ENCODE measurements at places on chromosomes 6 and 20.

DNA sequence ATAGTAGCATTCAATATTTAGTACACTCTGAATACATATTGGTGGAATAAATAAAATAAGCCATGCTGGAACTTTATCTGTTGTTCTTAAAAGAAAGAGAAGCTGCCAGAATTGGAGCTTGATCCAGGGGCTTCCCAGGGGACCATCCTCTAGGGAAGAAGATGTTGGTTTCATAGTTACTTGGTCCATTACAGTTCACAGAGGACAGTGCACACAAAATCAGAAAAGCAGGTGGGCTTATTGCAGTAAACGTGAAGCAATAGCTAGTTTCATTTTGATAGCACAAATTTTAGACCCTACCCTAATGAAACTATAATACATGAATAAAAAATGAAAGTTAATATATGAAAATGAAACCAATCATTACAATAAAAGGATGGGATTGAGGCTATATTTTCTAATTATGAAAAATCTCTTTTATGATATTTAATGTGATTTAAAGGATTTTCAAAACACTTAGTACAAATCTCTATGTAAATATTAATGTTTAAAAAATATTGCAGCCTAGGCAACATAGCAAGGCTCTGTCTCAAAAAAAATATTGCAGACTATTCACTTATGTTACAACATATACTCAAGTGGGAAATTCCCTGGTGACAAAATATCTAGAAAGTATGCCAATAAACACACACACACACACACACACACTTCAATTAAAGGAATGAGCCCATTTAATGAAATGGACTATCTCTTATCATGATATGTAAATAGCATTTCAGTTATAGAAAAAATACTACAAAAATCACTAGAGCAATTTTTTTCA is 227.0 kb upstream of the MARCKS start:
- DNase-seq, result no peak

GRCh38 chr6:10808376-10808775 is 30.0 kb downstream of the MAK start:
- DNase-seq, result no peak

GRCh38 chr6:56604186-56604585 is 38.5 kb downstream of the DST start:
- DNase-seq, result no peak

DNA sequence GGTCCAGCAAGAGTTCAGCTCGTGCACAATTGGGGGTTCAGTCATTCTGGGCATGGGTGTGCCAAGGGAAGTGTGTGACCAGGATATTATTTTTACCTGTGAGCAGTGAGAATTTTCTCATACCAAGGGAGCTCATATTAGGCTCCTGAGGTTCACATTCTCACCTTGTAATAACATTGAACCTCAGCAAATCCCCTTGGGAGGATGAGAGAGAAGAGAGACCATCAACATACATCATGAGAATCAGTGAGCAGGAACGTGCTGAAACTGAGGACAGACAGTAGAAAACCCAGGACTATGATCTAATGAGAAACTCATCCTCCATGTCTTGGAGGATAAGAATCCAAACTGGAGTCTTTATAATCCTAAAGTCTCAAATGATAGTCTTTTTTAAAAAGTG is 33.4 kb upstream of the XRN2 start:
- DNase-seq, result no peak

- no peak for DNase-seq
Measured at GRCh38 chr6:33609528-33609927, 11.6 kb upstream of the ITPR3 start.

GRCh38 chr20:44217342-44218092 is 6.9 kb upstream of the OSER1 start:
- DNase-seq, result peak; percentile 55

GRCh38 chr6:91436448-91436847 is 849.6 kb upstream of the MAP3K7 start:
- DNase-seq, result no peak

GRCh38 chr6:118810420-118811027 is 83.4 kb upstream of the ASF1A start:
- DNase-seq, result peak; percentile 35

- DNase-seq, result no peak
Measured at GRCh38 chr6:157235600-157236039, 87.7 kb downstream of the TMEM242 start.

DNA sequence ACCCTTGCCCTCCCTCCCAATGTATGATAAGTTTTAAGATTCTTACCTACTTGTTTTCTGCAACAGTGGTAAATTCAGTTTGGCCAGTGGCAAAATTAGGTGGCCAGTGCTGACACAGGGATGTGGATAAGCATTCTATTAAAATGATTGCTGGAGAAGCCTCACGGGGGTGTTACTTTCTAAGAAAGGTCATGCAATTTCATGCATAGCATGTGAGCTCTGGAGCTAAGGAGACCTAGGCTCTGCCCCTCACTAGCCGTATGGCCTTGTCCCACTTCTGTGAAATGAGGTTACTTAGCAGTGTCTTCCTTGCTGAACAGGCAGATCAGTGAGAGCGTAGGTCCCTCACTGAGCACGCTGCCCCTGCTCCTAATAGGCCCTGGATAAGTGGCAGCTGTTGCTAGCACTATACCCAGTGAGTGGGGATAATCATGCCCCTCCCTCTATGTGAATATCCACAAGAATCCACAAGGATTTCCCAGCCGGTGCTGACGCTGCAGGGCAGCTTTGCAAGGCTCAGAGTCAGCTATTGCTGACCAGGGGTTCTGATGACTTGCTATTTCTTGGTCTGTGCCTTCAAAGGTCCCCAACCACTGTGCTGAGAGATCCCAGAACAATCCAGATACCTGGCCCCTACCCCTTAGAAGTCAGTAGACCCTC is 86.5 kb upstream of the MRPS10 start:
- DNase-seq, result no peak

DNA sequence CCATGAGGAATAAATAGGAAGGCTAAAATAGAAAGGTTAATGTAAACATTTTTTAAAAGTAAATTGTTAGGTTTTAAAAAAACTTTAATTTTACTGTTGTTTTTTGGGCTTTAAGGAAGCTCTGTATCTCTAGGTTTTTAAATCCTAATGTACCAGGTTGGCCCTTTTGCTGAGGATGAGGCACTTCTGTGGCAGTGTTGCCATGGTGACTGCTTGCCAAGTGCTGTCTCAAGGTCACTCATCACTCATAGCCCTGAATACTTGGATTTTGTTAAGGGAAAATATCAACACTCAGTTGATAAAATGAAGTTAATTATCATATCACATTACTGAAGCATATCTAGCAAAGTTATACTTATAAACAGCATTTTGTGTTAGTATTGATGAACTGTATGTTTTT is 50.2 kb downstream of the NCOA3 start:
- no peak for DNase-seq

DNA sequence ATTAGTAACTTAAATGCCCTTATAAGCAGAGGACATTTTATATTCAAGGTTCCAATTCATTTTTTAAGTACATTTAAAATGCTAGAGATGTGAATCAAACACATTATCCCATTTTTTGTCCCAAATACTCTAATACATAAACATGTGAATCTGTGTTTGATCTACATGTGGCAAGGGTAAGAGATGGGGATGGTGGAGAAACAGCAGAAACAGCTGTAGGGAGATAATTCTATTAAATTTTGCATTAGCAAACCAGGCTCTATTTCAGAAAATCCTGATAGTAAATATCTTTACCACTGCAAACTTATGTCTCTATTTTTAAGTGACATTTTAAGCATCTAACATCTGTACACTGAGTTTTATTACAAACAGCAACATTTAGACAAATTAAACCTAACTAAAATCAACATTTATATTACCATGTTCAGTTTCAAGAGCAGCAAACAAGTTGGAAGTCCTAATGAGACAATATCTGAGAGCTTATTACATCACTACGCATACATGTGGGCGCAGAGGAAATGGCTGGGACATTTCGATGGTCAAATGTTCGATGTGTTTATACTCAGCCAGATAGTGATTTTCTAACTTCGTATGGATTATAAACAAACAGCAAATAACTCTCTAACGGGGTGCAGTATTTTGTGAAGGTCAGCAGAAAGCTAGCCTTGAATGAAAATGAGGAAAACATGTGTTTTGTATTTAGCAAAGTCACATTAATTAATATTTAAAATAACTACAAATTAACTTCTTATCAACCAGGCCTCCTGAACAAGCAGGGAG is 165.1 kb downstream of the GJA1 start:
- DNase-seq, result no peak

- DNase-seq, result no peak
Measured at GRCh38 chr6:39059496-39060310, 11.1 kb downstream of the GLP1R start.

GRCh38 chr6:45718871-45719270 is 296.8 kb downstream of the CLIC5 start:
- no peak for DNase-seq

DNA sequence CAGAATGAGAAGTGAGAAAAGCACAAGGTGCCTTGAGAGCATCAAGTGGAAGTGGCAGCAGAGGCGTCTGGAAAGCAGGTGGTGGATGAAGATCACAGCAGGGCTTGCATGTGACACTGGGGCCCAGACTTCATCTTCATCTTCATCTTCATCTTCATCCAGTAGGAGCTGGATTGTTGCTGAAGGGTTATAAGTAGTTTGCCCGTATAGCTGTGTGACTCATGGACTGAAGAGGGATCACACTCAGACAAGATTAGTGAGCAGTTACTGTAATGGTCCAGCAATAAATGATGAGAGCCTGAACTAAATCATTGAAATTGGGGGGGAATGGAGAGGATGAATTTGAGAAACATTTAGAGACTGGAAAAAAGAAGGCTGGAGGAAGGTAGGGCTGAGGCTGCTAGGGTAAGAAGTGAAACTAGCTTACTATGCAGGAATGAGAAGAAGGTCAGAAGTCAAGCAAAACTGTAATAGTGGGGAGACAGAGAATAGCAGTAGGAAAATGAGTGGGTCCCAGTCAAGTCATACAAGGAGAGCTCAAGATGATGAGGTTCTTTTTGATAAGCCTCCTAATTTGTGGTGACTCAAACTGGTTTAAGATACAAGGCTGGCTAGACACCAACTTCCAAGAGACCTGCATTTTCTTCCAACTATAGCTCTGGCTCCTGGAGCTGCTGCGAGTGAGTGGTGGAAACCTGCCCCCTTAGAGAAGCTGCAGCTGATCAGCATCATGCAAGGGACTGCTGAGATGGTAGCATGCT is 92.3 kb upstream of the BEND6 start:
- no peak for DNase-seq

DNA sequence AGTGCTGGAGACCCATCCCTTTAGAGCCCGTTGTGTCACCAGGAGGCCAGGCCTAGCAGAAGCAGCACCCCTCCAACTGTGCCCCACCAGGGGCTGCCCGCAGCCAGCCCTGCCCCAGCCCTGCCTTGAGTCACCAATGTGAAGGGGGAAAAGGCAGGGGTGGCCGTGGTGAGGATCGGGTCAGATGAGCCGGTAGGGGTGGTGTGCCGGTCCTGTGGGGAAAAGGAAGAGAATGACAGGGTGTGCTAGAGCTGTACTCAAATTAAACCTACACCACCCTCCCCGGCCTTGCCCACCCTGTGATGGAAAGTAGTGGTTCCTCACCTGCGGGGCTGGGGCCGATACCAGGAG is 3.1 kb downstream of the SAPCD1 start:
- DNase-seq, result no peak

GRCh38 chr20:3227506-3227905 is 11.5 kb downstream of the SLC4A11 start:
- no peak for DNase-seq

DNA sequence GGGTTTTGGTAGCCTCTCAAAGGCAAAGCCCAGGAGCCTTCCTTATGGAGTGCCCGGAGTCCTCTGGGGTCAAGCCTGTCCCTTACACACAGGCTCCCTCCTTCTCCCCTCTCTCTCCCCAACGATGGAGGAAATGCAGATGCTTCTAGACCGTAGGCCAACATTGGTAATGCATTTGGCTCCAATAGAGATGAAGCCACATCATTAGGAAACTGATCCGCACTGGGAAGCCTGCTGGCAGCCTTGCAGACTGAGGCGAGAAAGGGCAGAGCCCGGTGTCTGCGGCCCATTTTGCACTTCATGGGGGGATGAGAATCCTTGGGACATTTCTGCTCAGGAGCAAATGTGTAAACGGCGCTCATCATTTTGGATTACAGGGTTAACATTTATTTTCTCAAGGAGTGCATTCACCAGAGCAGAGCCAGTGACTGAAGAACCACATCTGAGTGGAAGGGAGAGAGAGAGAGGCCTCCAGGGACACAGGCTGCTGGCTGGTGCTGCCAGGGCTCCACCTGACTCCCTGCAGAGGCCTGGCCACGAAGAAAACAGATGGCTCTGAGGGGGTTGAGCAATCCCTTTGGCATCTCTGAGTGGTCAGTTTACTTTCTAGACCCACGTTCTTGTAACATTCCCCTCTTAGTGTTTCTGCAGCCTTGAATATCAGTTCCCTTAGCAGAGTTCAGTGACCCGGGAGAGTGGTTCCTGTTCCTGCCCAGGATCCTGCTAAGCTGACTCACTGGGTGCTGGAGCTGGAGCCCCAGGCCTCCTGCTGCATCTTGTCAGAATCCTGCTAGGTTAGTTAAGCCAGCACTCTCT is 4.4 kb upstream of the CST3 start:
- DNase-seq, result no peak

DNA sequence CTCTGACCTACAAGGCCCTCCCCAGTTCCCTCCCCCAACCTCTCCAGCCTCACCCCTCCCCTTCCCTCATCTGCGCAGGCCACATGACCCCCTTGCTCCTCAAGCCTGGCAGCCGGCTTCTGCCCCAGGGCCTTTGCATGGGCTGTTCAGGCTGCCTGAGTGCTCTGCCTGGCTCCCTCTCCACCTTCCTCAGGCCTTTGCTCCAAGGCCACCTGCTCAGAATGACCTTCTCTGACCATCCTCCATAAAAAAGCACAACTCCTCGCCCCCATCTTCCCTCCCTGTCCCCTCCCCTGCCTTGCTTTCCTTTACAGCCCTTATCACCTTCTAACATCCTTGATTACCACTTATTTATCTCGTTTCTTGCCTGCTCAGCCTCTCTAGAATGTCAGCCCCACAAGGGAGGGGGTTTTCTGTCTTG is 38.7 kb downstream of the SPDEF start:
- no peak for DNase-seq

DNA sequence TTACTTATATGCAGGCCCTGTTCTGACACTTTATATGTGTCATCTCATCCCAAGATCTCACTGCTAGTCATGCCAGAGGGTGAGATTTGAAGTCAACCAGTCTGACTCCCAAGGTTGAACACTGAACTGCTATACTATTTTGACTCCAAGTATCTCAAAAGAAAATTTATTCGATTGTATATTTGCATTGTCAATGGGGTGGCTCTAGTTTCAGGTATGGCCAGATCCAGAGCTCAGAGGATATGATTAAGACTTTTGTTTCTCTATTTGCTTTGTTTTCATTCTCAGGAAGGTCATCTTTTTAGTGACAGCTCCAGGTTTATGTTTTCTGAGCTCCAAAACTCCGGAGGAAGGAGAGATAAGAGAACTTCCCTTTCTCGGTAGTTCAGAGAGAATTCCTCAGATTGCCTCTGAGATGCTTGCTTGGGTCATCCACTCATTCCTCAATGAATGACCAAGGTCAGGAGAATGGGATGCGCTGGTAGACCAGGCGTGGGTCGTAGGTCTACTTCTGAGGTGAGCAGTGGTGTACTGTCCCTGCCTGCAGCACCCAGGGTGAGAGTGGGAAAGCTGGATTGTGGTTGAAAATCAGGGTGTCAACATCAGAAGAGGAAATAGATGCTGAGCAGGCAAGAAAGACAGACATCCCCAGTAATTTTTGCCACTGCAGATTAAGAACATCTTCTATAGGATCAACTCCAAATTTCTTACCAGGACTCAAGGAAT is 99.3 kb downstream of the PFDN4 start:
- DNase-seq, result no peak

- DNase-seq, result no peak
Measured at GRCh38 chr20:60718743-60719480, 533.1 kb upstream of the CDH4 start.
